ENCODE measurements at places on chromosomes 1 and 21.

GRCh38 chr1:65773391-65774123, 19.1 kb upstream of the PDE4B start:
- no peak for DNase-seq

- DNase-seq = no peak
Observed at GRCh38 chr1:25208561-25209222, 23.6 kb downstream of the SYF2 start.

DNA sequence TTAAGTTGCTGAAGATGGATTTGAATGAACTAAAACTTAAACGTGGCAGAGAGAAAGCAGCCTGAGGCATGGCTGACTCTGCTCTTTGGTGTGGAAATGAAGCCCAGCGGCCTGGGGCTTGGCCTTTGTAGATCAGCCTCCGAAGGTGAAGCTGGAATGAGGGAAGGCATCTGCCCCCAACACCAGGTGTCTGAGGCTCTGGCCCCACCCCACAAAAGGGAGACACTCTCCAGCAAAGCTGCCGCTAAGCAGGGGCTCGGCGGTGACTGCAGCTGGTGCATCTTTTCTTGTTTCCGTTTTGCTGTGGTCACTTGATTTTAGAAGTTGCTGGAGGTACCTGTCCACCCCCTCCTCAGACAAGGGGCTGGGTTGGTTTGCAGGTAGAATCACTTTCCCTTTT, 38.2 kb upstream of the NID1 start:
- no peak for DNase-seq

DNA sequence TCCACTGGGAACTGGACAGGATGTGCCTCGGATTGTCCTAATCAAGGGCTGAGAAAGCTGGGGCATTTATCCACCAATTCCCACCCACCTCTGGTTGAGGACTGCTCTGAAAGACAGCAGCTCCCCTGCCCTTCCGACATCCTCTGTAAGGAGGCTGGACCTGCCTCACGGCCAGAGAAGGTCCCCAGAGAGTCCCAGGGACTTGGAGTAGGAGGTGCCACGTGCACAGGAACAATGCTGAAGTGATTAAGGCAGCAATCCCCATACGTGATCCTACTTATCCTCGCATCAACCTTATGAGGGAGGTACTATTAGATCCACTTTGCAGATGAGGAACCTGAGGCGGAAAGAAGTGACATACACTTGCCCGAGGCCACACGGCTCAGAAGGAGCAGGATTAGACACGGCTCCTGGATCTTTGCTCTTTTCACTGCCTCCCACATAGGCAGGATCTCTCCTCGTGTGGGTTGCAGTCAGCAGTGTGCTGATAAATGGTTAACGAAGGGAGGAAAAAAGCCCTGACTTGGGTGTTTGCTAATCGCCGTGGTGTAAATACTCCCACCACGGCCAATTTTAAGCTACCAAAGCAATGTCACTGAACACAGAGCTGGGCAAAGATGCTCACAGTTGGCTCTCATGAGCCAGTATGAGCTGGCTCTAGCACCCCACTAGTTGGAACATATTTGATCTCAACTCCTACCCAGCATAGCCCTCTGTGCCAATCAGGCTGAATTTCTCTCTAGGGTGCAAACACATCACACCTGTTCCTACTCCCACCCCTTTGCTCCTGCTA, 18.6 kb upstream of the LDLRAP1 start:
- no peak for DNase-seq

GRCh38 chr21:39842741-39843459, 24.3 kb upstream of the PCP4 start:
- DNase-seq = no peak

- no peak for DNase-seq
Observed at GRCh38 chr1:67517046-67517445, 86.8 kb upstream of the SERBP1 start.

All from activated CD4-positive, alpha-beta T cell treated with anti-CD3 and anti-CD28 coated beads for 1 hour (primary cell).